Cerebellar nuclear complex (tissue), 1 donor: ENCODE measurements at places on chromosomes 6 and 20.

GRCh38 chr6:159038914-159039884 is 5.6 kb downstream of the TAGAP start:
- no peak for DNase-seq

DNA sequence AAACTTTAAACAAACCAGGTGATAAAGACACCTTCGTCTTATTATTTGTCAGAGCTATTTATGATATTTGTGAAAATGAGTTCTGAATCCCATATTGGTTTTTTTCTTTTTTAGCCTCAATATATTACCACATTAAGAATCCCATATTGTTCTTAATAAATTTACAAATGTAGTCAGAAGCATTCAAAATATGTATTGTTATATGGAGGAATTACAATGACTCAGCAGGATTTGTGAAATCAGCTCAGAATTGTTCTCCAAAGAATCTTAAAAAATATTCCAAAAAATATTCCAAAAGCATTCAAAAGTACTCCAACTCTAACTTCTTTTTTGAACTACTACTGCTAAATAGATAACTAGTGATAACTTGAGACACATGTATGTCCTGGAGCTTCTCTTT is 6.5 kb upstream of the ZNF343 start:
- DNase-seq: no peak

DNA sequence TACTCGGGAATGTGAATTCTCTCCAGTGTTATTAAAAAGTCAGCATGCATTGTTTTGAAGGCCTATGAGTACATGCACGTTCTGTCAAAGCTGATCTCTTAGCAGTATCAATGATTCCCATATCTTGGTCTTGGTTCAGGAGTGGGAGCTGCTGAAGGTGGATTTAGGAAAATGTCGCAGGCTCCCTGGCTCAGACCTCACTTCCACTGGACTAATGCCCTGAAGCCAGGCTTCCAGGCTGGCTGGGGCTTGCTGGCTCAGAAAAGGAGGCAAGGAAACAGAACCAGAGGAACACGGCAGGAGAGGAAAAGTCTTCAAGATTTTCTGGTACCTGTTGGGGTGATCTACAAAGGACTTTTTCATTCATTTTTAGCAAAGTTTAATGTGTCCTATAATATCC is 81.6 kb downstream of the OLIG3 start:
- DNase-seq: no peak

DNA sequence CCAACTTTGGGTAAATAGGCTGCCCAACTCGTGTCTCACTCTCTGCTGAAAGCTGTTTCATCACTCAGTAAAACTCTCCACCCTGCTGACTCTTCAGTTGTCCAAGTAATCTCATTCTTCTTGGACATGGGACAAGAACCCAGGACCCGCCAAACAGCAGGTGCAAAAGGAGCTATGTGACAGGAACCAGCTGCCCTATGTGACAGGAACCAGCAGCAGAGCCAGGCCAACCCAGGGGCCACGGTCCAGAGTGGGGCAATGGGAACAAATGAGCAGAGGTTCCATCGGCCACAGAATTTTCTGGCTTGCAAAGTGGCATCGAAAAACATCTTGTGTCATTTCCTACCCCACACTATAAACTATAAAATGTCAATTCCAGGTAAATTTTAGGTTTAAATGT is 56.5 kb downstream of the MOXD1 start:
- no peak for DNase-seq

GRCh38 chr6:152204591-152204990 is 397.1 kb downstream of the ESR1 start:
- DNase-seq: no peak

DNA sequence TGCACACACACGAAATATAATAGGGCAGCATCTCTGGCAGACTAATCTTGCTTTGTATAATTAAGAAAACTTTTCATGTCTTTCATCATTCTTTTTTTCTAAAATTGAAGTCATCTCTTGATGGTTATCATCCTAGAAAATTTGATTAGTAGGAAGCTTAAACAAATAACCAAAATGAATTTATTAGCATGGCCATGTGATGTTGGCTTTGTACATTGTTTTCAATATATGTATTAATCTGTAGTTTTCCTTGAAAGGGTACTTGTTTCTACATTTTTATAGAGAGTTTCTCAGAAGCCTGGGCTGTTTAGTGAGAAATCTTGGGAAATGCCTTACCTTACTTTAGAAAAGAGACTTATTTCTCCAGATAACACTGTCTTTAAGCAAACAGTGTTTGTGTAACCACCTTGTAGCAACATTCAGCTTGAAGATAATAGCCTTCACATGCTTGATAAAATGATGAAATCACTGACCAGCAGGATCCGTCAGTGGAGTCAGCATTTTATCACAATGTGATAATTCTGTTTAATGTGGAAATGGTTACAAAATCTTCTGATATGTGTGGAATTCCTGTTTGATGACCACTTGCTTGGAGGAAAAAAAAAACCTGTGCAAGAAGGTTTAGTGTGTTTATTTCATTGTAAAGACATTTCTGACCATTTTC is 147.8 kb downstream of the MACROD2 start:
- DNase-seq: no peak

DNA sequence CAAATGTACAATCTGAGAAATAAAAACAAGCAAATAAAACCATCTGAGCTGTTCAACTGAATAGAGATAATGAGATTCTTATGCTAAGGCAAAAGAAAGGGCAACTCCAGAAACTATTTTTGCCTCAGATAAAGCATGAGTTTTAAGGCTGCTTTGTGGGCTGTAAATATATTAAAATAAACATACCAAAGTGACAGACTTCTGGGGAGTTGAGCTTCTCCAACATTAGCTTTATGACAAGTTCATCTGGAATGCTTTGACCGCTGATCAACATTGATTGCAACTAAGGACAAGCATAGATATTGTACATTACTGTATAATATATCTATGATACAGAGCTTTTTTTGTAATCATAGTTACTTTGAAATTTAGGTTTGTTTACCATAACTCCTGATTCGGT is 19.3 kb downstream of the AK9 start:
- DNase-seq: no peak

DNA sequence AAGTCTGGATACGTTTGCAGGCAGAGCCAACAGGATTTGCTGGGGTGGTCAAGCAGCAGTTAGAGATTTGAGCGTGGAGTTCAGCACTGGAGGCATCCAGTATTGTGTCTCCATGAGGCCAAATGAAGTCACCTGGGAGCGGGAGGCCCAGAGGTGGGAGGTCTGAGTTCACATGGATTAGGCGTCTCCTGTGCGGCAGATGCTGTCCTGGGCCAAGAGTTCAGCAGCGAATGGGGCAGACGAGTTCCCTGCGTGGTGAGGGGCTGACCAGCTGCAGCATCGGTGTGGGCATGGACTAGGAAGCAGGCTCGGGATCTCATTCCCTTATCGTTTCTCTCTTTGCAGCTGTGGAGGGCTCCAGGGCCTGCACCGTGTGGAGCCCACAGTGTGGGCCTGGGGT is 66.2 kb downstream of the BCAS4 start:
- no peak for DNase-seq

DNA sequence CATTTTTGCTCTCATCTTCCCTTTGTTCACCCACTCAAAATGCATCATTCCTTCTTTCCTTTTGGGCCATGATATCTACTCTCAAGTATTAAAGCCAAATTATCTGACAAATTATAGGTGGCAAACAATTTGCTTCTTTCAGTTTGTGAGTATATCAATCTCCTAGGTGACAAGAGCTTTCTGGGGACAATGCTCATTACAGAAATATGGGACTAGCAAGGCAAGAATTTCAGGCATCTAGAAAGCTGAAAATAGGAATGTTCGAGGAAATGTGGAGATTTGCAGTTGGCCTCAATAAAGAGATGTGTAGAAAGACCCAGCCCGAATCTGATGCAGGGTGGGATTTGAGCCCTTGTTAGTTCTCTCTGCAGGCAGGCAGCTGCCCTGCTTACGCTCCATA is 71.8 kb downstream of the ALDH8A1 start:
- DNase-seq: no peak

GRCh38 chr6:135181333-135182070 is 394 bp downstream of the MYB start:
- no peak for DNase-seq

- no peak for DNase-seq
Measured at GRCh38 chr6:36856277-36856676, 17.0 kb upstream of the CPNE5 start.

DNA sequence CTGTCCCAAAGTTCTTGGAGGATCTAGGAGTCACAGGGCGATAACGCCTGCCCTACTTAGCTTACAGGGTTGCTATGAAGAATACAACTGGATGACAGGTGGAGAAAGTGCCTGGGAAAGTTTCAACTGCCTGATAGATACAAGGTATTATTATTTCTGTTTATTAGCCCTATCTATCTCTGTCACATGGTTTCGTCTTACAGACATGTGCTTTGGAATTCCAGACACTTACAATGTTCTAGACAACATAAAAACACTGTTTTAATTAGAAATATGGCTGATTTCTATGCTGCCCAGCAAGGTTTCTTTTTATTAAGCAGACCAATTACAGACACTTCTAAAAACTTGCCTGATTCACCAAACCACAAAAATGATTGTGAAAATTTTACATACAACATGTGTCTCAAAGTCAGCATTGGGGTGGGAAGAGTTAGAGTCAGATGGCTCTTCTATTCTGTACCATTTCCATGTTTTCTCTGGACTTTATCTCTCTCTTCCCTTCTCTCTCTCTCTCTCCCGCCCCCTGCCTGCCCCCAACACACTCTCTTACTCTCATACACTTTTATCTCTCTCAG is 50.0 kb downstream of the GJA10 start:
- no peak for DNase-seq

- no peak for DNase-seq
Measured at GRCh38 chr6:72894091-72894490, 272.2 kb downstream of the KCNQ5 start.

- DNase-seq: no peak
Measured at GRCh38 chr6:26335631-26336323, 29.2 kb upstream of the BTN3A2 start.

- no peak for DNase-seq
Measured at GRCh38 chr6:165545806-165546205, 117.2 kb downstream of the PDE10A start.

DNA sequence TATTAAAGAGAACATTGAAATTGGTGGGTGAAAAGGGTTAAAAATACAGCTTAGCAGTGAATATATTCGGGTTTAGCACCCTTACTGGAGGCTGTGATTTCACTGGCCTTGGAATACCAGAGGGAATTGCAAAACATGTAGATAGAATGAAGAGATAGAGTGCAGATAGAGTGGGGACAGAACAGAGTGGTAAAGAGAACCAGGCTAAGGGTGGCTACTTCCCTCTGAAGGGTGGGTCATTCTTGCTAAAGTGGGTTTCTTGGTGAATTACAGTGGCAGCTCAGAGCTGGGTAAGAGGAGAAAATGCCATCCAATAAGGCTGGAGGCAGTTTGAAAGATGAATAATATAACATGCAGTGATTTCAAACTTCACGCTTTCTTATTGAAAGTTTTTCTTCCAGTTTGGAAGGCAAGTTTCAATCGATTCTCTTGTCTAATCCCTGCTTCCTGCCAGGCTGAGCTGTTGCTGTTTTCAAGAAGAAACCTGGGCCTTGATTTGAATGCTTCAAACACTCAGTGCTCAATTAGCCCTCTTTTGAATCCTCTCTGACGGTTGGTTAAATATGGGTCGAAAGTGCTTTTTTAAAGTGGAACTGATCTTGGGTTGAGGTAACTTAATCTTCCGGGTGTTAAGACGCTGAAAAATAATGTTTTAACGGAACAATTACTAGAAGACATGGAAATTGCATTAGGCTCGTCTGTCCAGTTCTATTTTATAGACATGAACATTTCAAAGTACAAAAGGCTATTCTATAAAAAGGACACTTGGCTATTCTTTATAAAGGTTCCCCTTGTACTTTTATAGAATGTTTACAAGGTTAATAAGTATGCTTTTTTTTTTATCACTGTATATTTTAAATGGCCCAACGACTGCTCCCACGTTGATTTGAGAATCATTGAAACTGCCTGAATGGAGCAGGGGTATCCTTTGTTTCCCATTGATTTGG is 203.3 kb downstream of the BCAS1 start:
- no peak for DNase-seq

DNA sequence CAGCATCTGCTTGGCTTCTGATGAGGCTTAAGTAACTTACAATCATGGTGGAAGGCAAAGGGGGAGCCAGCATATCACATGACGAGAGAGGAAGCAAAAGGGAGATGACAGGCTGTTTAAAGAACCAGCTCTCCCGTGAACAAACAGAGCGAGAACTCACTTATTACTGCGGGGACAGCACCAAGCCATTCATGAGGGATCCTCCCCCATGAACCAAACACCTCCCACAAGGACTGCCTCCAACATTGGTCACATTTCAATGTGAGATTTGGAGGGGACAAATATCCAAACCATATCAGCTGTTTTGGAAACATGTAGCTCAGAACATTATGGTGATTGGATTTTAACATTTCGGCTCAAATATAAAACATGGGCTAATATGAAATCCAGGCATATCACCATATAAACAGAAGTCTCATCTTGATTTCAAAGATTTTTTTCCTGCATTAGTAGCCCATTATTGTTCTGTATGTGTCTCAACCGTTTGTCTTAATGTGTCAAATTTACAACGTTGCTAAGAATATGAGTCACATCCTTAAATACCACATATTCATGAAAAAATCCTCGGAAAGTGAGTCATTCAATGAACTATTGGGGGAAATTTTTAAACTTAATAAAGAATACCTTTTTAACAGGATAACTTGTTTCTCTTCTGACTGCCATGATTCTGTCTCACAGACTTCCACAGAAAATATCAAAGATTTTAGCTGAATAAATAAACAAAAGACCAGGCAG is 894.3 kb downstream of the TFAP2A start:
- DNase-seq: no peak

GRCh38 chr6:156949376-156949775 is 172.2 kb downstream of the ARID1B start:
- no peak for DNase-seq

DNA sequence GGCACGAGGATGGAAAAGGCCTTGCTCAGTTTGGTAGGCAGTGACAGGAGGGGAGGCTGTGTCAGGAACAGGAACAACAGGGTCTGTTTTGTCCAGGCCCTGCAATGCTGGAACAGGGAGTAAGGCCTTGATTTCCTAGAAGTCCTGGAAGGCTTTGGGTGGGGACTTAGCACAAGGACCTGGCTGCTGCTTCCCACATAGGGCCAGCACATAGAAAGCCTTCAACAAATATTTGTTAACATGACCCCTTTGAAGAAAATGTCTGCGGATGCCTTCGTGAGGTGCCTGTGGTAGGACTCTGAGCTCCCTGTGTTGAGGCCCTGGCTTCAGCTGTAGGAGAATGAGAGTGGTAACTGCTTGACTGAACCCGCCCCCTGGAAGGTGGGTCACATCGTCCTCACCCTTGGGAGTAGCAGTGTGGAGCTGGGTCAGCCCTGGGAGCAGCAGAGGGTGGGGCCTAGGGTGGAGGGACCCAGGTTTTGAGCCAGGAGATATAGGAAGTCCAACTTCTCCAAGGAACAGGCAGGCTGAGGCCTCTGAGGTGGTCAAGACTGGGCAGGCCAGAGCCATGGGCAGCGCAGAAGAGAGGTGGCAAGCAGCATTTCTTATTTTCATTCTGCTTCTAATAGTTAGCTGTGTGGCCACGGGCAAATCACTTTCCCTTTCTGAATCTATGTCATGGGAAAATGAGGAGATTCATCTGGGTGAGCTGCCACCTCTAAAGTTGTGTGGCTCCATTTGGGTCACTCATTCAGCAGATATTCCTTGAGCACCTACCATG is 50.0 kb downstream of the CNBD2 start:
- no peak for DNase-seq
